Lung microvascular endothelial cell (primary cell): ENCODE measurements at places on chromosomes 5 and 9.
A peak's percentile ranks its signal among the peaks of the same experiment; 100 is the strongest.

DNA sequence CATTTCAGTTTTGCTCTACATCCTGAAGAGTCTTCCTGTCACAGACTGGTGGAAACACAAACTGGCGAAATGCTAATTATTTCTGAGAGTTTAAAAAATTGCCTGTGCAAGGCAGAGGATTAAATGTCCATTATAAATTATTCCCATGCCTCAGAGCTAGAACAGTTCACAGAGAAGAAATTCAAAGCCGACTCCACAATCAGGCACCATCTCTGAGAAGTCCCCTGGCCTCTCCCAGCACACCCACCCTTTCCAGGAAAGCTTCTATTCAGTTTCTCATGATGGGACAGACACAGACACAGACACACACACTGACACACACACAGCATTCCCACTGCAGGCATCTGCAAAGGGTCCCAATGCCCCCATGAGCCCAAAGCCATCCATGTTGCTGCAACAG, 253.1 kb downstream of the DENND1A start:
- DNase-seq = no peak

DNA sequence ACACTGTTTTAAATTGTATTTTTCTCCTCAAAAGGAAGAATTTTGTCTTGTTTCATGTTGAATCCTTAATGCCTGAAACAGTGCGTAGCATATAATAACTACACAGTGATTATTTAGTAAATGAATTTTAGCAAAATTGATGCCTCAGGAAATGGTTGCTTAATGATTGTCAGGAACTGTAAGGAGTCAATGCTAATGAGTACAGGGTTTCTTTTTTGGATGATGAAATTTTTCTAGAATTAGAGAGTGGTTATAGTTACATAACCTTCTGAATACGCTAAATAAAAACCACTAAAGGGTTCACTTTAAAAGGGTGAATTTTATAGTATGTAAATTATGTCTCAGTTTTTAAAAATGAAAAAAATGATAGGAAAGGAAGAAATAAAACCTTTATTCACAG, 14.9 kb downstream of the FAM151B start:
- DNase-seq = no peak

DNA sequence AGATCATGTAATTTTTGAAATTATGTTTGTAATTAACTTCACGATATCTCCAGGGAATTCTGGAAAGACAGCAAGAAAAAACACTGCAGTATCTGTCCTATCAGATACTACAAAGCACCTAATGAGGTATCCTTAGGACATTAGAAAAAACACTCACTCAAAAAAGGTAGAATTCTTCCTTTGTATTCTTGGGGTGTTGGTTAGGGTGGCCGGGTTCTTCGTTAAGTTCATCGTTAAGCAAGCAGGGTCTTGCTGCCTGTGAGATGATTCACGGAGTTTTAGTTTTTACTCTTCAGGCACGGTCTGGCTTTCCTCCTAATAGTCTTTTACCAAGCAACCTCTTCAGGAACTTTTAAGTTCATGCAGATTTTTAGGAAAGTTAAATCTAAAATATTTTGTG, 91.4 kb upstream of the IRX4 start:
- DNase-seq = no peak

DNA sequence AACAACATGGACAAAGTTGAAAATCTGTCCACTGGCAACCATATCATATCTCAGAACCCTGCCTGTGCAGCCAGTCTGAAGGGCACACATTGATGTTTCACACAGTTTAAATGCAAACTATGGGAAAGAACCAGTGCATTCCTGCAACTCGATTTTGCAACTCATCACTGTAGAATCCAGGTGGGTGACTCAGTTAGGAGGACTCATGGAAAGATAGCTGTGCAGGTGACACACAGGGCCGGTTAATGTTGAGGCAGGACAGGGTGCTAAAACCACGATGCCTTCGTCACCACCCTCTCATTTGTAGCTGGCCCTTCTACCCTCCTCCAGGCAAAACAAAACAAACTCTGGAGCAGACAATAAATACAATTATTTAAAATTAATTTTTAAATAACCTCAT, 62.8 kb downstream of the TLE1 start:
- no peak for DNase-seq

- DNase-seq = no peak
Measured at GRCh38 chr9:133513214-133514100, 11.3 kb downstream of the MYMK start.

- no peak for DNase-seq
Measured at GRCh38 chr5:158640593-158640980, 459.1 kb downstream of the EBF1 start.

- DNase-seq = no peak
Measured at GRCh38 chr5:155678371-155678770, 648.6 kb upstream of the SGCD start.

- peak; percentile 83 for DNase-seq
Measured at GRCh38 chr9:36470643-36471290, 70.7 kb upstream of the RNF38 start.

DNA sequence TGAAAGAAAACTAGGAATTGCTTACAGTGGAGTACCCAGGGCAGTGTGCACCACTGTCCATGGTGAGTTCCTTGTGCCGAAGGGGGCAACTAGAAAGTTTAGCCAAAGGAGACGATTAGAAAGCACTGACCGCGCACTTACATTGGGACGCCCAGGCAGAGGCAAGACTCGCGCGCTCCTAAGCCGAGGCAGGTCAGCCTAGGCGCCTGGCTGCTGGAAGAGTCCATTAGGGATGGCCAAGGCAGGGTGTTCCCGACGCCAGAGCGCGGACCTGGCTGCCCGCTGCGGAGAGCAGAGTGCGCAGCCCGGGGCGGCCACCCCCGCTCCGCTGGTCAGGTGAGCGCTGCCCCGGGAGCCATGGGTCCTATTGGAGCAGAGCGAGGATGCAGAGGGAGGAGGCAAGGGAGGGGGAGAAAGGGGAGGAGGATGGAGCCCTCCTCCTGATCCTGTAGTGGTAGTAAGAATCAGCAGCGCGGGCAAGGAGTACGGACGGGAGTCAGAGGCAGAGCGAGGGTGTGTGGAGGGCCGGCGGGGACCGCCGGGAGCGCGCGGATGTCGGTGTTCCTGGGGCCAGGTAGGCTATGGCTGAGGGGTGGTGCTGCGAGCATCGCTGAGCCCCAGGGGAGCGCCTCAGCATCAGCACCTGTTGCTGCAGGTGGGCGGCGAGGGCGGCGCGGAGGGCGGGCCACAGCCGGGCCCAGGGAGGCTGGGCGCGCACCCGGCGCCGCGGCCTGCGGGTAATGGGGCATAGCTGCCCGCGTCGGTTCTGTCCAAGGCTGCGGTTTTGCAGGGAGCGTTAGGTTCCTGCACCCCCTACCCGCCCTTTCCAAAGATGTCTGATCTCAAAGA, at the start of gene ADGRV1:
ADGRV1 (plus strand) TSS at position 454 of the 849 bp plus-strand sequence; CDS start at position 553, 99 bp downstream.
- DNase-seq = peak; percentile 31

DNA sequence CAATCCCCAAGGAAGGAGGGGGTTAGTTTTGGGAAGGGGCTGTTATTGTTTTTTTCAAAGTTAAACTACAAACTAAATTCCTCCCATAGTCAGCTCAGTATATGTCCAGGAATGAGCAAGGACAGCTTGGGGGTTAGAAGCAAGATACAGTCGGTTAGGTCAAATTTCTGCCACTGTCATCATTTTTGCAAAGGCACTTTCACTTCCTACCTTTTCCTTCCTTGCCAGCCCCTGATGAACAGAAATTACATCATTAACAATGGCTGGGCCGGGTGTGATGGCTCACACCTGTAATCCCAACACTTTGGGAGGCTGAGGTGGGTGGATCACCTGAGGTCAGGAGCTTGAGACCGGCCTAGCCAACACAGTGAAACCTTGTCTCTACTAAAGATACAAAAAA, 51.5 kb upstream of the HRH2 start:
- DNase-seq = no peak

GRCh38 chr9:114583371-114584155, 4.0 kb upstream of the ATP6V1G1 start:
- DNase-seq = no peak

GRCh38 chr5:61397238-61397637, 65.2 kb downstream of the ZSWIM6 start:
- DNase-seq = peak; percentile 15

- no peak for DNase-seq
Measured at GRCh38 chr9:22237497-22238363, 208.9 kb upstream of the DMRTA1 start.

DNA sequence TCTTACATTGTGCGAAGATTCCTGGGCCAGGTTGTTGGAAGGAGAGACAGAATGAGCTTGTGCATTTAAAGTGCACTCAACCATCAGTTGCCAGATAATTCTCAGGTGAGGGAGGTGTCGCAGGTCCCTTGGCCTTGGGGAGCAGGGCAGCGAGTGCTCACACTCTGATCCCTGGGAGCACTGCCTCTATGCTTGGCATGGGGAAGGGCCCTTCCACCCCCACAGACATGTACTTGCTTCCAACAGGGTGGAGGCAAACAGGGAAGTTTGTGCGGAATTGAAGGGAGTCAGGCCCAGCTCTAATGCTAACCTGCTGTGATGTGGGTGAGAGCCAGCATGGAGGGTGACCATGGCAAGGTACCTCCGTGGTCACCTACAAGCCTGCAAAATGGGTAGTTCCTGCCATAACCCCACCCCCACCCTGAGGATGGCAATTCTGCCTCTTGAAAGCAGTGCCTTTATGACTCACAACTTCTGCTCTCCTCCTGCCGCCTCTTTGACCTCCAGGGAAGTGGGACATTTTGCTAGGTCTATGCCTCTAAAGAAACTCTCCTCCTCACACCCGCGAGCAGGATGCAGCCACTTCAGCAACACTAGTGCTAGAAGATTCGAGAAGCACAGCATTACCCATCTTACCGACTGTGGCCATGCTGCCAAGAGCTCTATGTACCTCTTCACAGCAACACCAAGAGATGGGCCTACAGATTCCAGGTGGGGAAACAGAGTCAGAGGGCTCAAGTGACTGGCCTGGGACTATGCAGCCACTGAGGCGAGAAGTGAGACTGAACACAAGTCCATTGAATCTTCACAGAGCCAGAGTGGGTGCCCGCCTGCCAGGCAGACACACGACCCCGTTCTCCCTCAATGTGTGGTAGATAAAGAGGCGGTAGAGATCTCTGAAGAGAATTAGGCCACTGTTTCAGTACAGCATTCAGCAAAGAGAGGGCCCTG, 22.1 kb upstream of the SLC25A51 start:
- no peak for DNase-seq

- peak; percentile 86 for DNase-seq
Measured at GRCh38 chr5:39526914-39527477, 102.2 kb upstream of the DAB2 start.

- no peak for DNase-seq
Measured at GRCh38 chr9:126642839-126643238, 29.1 kb downstream of the LMX1B start.

DNA sequence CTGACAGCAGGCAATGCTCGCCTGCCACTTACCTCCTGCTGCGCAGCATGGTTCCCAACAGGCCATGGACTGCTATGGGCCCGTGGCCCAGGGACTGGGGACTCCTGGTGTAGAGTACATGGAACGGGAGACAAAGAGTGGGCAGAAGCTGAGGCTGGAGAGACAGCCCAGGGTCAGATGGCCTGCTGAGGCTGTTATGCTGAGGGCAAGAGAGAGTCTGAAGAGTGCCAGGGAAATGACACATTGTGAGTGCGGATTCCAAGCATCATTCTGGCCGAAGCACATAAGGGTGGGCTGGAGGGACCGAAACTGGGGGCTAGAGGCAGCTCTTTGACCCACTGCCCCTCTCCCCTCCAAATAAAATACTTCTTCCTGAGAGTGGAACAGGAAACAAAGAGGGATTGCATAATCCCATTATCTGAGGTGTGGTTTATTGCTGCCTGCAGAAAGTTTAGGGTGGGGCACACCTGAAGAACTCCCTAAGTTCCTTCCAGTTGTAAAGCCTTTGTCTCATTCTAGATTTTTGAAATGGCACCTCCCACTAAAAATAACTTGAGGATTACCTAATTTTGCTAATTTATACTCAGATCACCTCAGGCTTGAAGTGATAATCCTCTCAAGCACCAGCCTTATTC, 158.1 kb downstream of the ATP10B start:
- DNase-seq = no peak

DNA sequence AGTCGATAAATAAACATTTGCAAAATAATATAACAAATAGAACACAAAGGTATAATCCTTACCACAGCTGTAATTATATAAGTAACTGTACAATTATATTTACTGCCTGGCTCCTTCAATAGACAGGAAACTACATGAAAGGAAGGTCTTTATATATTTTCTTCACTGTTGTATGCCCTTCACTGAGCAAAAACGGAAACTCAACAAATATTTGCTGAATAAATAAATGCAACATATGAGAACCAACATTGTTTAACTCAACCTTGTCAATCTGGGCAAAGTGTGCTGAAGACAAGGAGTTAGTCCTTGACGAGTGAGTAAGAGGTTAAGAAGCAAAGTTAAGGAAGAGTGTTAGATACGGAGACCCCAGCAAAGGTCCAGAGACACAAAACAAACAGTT, 22.6 kb downstream of the PSMD5 start:
- DNase-seq = no peak

- DNase-seq = no peak
Measured at GRCh38 chr5:127832067-127832466, 128.9 kb downstream of the CCDC192 start.

DNA sequence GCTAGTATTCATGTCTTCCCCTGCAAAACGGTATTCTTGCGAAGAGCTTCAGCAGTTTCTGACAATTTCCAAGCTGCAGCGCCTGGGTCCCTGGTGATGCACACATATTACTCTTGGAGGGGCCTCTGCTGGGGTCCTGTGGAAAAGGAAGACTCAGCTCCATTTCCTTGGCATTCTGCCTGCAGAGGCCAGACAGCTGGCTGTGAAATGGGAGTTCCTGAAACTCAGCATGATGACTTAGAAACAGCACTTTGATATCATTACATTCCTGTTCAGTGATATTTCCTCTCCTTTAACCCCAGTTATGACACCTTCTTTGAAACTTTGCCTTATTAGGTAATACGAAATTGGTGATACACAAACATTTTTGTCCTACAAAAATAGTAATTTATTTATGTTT, 98.5 kb downstream of the APBA1 start:
- peak; percentile 79 for DNase-seq

GRCh38 chr9:117951127-117951526, 246.9 kb downstream of the TLR4 start:
- DNase-seq = no peak

DNA sequence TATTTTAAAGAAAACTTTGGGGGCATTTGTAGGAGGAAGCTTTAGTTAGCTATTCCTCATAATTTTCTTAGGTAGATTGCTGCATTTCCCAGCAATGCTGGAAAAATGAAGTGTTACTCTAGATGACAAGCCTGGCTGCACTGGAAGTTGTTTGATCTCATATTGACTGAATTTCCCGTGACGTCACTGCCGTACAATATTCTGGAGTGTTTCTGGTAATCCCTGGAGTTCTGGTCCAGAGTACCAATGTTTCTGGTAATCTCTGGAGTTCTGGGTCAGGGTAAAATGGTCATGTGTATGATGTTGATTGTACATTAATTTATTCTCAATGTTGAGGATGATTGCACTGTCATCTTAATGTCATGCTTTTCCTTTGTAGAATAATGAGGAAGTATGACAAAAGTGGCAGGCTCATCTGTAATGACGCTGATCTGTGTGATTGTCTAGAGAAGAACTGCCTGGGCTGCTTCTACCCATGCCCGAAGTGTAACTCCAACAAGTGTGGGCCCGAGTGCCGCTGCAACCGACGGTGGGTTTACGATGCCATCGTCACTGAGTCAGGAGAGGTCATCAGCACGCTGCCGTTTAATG, 26.2 kb downstream of the ARL14EPL start:
- DNase-seq = no peak

GRCh38 chr5:90477621-90478215, 3.1 kb downstream of the POLR3G start:
- DNase-seq = peak; percentile 3

- no peak for DNase-seq
Measured at GRCh38 chr9:86721226-86721781, 226.0 kb downstream of the GAS1 start.

GRCh38 chr5:123787635-123788034, 275.7 kb downstream of the CSNK1G3 start:
- DNase-seq = no peak

GRCh38 chr9:105414947-105415661, 32.7 kb upstream of the FSD1L start:
- DNase-seq = peak; percentile 57
